Neuronal stem cell (in vitro differentiated cells): ENCODE measurements at places on chromosomes 16 and 17.

GRCh38 chr16:54699656-54700055 lies 231.0 kb upstream of the IRX5 start:
- no peaks in the 10 kb centered on the region for H3K27me3 ChIP-seq
- H3K36me3 ChIP-seq: no peaks in the 10 kb centered on the region
- no peak overlapping the region for H3K4me3 ChIP-seq

DNA sequence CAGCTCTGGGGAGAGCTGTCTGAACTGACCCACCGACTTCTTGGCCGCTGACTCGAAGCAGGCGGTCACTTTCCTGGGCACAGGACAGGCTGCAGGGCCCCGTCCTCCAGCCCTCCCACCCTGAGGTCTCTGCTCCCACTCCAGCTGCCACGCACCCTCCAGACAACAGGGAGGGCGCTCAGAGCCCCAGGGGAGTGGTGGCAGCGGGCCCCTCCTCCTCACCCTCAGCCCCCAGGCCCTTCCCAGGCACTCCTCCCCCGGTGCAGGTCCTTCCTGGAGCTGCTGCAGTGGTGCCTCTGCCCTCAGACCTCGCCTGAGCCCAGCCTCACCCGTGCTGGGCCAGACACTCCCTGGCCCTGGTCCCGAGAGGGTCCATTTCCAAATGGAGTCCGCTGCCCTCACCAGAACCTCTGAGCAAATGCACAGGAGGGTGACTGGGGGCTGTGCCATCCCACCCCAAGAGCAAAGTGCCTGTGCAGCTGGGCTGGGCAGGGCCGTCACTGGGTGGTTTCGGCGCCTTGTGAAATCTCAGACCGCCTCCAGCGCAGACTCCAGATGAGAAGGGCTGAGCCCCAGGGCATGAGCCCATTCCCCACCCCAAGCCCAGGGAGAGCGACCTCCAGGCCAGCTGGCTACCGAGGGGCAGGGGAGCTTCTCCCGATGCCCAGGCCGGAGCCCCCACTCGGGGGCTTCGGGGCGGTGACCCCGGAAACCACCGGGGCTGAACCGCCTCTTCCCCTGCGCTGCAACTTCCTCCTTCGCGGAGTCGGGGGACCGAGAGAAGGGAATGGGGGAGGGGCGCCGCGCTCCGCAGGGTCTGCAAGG lies 717 bp downstream of the CYBA start:
- peak overlapping the region; percentile 47 for H3K4me3 ChIP-seq
- no peak for DNase-seq
- H3K36me3 ChIP-seq: peaks cover 21% of the 10 kb centered on the region
- H3K27ac ChIP-seq: no peak overlapping the region
- peaks cover 21% of the 10 kb centered on the region for H3K4me1 ChIP-seq

GRCh38 chr16:19935694-19936093 lies 51.0 kb upstream of the GPRC5B start:
- H3K36me3 ChIP-seq: no peaks in the 10 kb centered on the region
- H3K4me1 ChIP-seq: no peaks in the 10 kb centered on the region
- no peak for DNase-seq
- H3K4me3 ChIP-seq: no peak overlapping the region
- H3K27ac ChIP-seq: no peak overlapping the region

- no peaks in the 10 kb centered on the region for H3K4me1 ChIP-seq
- no peaks in the 10 kb centered on the region for H3K36me3 ChIP-seq
- H3K27ac ChIP-seq: no peak overlapping the region
- H3K4me3 ChIP-seq: no peak overlapping the region
- no peaks in the 10 kb centered on the region for H3K27me3 ChIP-seq
- no peak for DNase-seq
Measured at GRCh38 chr17:51673070-51673469, 412.7 kb downstream of the UTP18 start.

DNA sequence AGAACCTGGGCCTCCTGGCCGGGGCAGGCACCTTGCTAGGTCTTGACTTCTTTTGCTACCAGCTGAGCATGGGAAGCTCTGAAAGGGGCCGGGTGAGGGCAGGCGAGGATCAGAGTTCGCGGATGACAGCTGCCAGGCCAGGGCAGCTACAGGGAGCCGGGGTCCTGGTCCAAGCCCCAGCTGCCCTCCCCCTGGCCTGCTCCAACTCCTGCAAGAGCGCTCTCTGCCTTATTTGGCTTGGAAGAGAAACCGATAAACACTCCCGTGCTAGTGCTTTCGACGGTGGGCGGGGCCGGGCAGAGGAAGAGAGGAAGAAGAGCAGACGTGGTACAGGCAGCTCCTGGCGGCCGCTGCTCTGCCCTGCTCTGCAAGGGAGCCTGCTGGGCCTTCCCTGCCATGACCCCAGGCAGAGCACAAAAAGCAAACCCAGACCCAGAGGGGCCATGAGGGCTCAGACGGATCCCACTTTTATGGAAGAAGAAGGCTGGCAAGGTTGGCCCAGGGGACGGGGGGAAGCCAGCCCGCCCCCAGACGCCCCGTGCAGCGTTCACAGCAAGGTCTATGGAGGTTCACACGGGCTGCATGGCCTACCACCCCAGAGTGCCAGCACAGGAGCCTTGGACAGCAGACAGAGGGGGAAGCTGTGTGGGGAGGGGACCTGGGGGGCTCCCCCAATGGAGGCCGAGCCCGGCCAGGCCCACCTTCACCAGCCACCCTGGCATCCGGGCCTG lies 25.6 kb downstream of the PIEZO1 start:
- peaks cover 17% of the 10 kb centered on the region for H3K4me1 ChIP-seq
- H3K36me3 ChIP-seq: no peaks in the 10 kb centered on the region
- H3K4me3 ChIP-seq: no peak overlapping the region

DNA sequence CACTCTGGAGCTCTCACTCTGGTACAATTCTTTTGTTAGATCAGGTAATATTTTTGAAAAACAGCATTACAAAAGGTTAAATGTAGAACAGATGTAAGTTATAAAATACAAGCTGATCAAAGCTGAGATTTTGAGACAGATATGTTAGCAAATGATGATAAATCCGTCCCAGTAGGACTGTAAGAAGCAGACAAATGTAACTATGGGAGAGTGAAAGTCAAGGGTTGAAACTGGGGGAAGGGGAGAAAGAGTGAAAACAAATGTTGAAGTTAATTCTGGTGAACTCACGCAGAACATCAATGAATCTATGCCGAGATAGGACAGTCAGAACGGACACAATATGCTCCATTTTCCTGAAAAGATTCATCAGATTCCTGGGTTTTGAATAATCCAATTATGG lies 298.9 kb upstream of the IRX5 start:
- DNase-seq: no peak
- H3K4me3 ChIP-seq: no peak overlapping the region
- peaks cover 2% of the 10 kb centered on the region for H3K4me1 ChIP-seq
- no peaks in the 10 kb centered on the region for H3K27me3 ChIP-seq
- H3K36me3 ChIP-seq: no peaks in the 10 kb centered on the region

- H3K27ac ChIP-seq: no peak overlapping the region
- H3K4me1 ChIP-seq: no peaks in the 10 kb centered on the region
- H3K36me3 ChIP-seq: no peaks in the 10 kb centered on the region
- no peak overlapping the region for H3K4me3 ChIP-seq
- no peak for DNase-seq
Measured at GRCh38 chr16:17567455-17567854, 96.7 kb upstream of the XYLT1 start.

DNA sequence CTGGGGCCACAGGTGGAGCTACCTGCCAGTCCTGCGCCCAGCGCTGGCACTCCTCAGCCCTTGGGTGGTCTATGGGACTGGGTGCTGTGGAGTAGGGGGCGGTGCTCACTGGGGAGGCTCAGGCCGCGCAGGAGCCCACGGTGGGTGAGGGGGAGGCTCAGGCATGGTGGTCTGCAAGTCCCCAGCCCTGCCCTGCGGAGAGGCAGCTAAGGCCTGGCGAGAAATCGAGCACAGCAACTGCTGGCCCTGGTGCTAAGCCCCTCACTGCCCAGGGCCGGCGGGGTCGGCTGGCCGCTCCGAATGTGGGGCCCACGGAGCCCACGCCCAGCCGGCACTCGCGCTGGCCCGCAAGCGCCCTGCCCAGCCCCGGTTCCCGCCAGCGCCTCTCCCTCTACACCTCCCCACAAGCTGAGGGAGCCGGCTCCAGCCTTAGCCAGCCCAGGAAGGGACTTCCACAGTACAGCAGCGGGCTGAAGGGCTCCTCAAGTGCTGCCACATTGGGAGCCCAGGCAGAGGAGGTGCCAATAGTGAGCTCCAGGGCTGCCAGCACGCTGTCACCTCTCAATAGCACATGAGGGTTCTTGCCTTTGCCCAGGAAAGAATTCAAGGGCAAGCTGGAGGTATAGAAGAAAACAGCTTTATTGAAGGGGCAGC lies 11.0 kb upstream of the EEF2KMT start:
- H3K27me3 ChIP-seq: no peaks in the 10 kb centered on the region
- H3K4me1 ChIP-seq: no peaks in the 10 kb centered on the region
- H3K27ac ChIP-seq: no peak overlapping the region
- DNase-seq: no peak

- H3K36me3 ChIP-seq: no peaks in the 10 kb centered on the region
- no peak overlapping the region for H3K27ac ChIP-seq
Measured at GRCh38 chr17:41504246-41504977, 1.0 kb downstream of the KRT13 start.

- peaks cover 13% of the 10 kb centered on the region for H3K36me3 ChIP-seq
- no peaks in the 10 kb centered on the region for H3K27me3 ChIP-seq
- DNase-seq: peak; percentile 68
- no peaks in the 10 kb centered on the region for H3K4me1 ChIP-seq
- no peak overlapping the region for H3K4me3 ChIP-seq
- H3K27ac ChIP-seq: no peak overlapping the region
Measured at GRCh38 chr17:43766413-43767052, 7.9 kb upstream of the SOST start.

- no peak overlapping the region for H3K27ac ChIP-seq
- H3K4me3 ChIP-seq: no peak overlapping the region
- no peaks in the 10 kb centered on the region for H3K4me1 ChIP-seq
- H3K36me3 ChIP-seq: no peaks in the 10 kb centered on the region
Measured at GRCh38 chr16:4915226-4915761, 21.7 kb downstream of the PPL start.

GRCh38 chr17:21313320-21313719 lies 28.8 kb downstream of the MAP2K3 start:
- H3K27ac ChIP-seq: no peak overlapping the region
- H3K27me3 ChIP-seq: no peaks in the 10 kb centered on the region
- DNase-seq: no peak
- no peak overlapping the region for H3K4me3 ChIP-seq

DNA sequence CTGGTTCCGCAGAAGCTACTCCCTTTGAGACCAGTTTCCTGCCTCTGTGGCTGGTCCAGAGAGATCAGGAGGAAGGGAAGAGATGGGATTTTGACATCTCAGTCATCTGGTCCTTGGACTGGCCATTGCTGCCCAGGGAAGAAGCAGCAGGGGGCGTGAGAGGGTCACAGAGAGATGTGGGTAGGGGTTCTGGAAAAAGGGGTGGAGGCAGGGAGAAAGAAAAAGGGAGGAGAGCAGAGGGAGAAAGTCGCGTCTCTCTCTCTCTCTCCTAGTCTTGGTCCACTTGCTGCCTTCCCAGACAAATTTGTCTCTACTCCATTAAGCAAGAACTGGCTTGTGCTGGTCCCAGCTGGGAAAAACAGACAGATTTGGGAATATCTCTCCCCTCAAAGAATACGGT lies 4.4 kb downstream of the SHBG start:
- peaks cover 6% of the 10 kb centered on the region for H3K4me1 ChIP-seq
- DNase-seq: peak; percentile 43
- H3K27ac ChIP-seq: no peak overlapping the region

DNA sequence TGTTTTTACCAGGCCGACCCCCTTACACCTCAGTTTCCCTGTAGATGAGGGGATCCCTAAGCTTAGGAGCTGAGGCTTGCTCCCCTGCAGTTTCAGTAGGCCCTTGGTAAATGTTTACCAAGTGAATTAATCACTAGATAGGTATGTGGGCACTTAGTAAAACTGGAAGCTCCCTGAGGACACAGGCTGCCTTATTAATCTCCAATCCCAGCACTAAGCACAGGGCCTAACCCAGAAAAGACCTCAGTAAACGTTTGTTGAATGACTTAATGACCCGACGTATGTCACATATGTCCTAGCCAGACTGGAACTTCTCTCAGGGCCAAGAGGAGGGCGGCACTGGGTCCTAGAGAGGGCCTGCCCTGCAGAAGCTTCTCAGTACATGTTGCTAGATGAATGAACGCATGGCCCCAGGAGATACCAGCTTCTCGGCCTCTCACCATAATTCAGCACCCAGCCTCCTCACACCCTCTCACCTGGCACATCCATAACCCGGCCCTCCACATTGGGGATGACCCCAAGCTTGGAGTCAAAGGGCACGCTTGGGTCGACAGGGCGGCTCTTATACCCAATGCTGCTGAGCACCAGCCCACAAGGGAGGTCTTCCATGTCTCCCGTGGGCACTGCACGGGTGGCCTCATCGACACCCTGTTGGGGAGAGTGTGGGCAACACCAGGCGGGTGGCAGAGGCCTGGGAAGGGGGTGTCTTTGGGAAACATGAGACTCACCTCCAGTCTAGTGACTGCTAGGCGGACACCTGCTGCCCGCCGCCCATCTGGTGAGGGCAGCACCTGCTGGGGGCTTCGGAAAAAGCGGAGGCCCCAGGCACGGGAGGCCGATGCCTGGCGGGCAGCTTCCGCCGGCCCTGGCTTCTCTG lies 4.0 kb upstream of the GRIN2C start:
- H3K4me3 ChIP-seq: no peak overlapping the region
- peaks cover 39% of the 10 kb centered on the region for H3K36me3 ChIP-seq
- no peak for DNase-seq

DNA sequence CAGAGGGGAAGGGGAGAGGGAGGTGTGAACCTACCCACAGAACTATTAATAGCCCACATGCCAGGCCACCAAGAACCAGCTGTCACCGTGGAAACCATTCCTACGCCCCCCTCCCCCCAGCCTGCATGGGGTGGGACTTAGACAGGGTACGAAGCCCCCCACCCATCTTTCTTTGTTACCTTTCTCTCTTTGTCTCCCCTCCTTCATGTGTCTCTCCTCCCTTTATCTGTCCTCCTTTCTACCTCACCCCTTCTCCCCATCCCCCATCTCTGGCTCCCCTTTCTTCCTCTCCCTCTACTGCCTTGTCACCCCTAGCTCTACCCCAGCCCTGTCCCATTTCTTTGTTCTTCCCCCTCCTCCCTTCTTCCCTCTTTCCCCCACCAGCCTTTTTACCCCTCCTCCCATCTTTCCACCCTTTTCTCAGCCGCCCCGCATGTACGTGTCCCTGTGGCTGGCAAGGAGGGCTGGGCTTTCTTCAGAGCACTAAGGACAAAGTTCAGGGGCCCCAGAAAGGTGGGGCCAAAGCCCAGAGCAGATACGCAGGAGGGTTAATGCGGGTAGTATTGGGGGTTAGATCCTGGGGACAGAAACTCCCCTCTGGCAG lies 8.0 kb downstream of the THRA start:
- no peak overlapping the region for H3K4me3 ChIP-seq
- H3K27me3 ChIP-seq: no peaks in the 10 kb centered on the region
- H3K36me3 ChIP-seq: no peaks in the 10 kb centered on the region

GRCh38 chr16:81995651-81996050 lies 15.6 kb downstream of the SDR42E1 start:
- H3K27me3 ChIP-seq: no peaks in the 10 kb centered on the region
- H3K27ac ChIP-seq: no peak overlapping the region
- no peaks in the 10 kb centered on the region for H3K4me1 ChIP-seq
- no peaks in the 10 kb centered on the region for H3K36me3 ChIP-seq
- H3K4me3 ChIP-seq: no peak overlapping the region
